ENCODE measurements at places on chromosomes 4 and X.

DNA sequence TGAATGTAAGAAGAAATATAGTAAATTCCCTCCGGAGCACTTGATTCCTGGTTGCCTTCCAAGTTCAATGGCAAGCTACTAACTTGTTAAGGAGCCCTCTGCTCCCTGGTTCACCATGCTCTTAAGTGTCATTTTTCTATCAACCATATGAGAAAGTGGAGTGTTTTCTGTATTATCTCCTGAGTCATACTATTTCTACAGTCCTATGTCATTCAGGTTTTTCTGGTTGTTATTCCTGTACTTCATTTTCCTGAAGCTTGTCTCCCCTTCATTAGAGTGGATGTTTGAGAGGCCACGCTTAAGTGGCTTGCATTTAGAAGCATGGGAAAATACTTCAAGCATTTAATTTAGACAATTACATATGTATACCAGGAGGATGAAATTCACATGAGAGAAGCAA is 14.7 kb upstream of the EPGN start:
- no peak for DNase-seq

DNA sequence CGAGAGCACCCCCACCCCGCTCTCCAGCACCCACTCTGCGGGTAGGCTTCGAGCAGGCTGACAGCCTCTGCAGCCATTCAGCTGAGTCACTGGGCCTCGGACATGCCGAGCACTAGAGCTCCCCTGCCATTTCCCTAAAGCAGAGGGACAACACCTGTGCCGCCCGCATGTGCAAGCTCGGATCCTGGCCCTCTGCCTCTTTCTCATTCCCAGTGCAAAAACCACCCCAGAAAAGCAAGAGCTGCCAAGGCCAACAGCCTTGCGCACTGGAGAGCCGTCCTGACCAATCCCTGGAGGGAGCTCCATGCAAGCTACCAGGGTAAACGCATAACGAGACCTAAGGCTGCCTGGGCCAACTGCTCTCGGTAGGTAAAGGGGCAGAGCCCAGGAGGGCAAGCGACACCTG is 5.3 kb downstream of the HCFC1 start:
- DNase-seq = no peak

- peak; percentile 47 for DNase-seq
These were observed 138.7 kb downstream of the CHRNA9 start for GRCh38 chr4:40473578-40474388.

GRCh38 chr4:168917138-168917779 is 92.8 kb downstream of the CBR4 start:
- DNase-seq = no peak

DNA sequence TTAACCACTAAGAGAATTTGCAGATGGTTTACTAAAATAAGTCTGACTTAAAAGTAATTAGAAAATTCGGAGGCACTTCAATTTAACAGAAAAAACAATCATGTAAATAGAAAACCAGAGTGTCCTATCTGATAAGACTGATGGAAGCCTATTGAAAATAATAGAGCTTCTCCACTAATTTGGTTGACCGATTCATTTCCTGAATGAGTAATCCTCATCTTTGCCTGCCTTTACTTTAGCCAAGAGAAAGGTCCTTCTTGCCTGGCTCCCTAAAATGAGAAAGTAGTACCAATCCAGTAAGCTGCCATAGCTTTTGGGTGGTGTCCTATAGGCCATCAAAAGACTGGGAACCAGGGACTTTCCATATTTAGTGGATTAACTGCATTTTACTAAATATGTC is 48.4 kb downstream of the KCNIP4 start:
- DNase-seq = no peak

DNA sequence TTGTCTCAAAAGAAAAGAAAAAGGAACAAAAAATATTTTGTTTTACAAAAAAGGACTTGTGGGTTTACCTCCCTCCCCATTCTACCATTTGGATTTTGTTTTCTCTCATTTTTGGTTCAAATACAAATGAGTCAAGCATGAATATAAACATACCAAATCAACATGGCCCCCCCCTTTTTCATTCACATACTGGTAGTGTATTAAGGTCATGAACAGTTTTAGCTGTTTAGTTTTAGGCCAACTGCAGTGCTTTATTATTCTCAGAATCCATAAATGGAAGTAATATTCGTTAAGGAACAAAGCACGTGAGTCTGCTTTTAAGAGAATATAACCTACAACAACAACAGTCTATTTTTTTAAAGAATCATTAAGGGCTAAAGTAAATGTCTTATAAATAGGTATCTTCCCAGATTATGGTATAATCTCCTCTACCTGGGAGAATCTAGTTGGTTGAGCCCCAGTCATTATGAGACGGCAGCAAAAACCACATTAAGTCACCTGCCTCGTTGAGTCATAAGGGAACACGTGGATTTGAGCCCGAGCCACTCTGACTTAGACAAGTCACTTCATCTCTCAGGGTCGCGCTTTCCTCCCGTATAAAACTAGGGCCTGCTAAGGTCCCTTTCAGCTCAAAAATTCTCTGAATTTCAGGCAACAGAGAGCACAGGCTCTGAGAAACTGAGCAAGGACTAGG is 26.7 kb downstream of the BCLAF3 start:
- no peak for DNase-seq

GRCh38 chr4:76233967-76234678 is 17.4 kb upstream of the FAM47E start:
- no peak for DNase-seq

DNA sequence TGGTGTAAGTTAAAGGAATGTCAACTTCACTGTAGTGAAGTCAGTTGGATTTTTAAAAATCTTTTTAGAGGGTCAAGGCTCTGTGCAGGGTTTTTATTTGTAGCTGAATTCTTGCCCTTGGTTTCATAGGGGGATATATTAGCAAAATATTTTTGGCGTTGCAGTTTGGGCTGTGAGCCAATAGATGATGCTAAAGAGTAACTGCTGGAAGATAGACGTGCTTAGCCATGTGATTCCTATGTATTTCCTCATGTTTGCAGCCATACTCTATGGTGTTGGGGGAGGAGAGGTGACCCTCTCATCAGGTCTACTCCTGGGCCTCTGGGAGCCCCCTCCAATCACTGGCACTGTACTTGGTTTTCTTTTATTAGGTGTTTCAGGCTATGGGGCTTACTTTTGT is 246.7 kb upstream of the ARHGAP24 start:
- no peak for DNase-seq

GRCh38 chr4:131288441-131288840 is 1860.7 kb upstream of the PCDH10 start:
- no peak for DNase-seq

DNA sequence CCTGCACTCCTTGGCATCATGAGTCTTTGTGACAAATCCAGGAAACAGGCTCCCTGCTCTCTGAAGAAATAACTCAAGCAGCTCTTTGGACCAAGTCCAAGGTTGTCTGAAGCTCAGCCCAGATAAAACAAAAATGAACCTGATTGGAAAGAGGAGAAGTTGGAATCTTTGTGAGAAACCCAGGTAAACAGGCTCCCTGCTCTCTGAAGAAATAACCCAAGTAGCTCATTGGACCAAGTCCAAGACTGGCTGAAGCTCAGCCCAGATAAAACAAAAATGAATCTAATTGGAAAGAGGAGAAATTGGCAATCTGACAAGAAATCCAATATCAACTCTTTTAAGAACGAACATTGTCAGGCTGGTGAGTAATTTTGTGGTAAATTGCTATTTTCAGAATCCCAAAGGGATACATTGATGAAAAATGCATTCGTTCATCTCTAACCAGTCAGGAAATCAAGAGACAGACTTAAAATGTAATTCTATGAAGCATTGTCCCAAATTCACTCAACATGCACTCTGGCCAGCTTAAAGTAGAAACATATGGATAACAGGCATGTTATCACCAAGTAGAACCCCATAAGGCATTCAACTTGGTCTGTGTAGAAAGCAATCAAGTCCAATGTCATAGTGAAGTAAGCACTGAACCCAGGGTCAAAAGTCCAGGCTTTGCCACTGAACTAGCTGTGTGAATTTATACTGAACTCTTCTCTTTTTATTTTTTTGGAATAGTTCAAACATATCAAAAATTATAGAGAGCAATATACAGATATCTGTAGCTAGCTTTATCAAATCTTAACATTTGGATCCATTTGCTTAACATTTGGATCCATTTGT is 16.8 kb upstream of the NFXL1 start:
- peak; percentile 22 for DNase-seq

DNA sequence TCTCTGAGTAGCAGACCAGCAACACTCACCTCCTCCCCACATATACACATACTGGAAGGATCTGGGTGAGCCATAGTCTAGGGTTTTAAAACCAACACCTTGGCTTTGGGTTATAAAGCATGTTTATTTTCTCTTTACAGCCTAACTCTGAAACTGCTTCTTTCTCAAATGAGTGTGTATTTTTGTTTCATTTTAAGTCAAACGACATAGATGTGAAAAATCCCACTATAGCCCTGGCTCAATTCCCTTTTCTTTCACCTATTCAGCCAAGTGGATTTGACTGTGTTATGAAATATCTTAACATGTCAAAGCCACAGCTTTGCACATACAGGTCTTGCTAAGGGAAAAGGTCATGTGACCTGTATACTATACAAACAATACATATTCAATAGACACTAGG is 13.8 kb downstream of the NEXMIF start:
- no peak for DNase-seq

- DNase-seq = no peak
These were observed 56.8 kb downstream of the TRPC5 start for GRCh38 chrX:112025753-112026152.

- no peak for DNase-seq
These were observed 718.1 kb downstream of the SMARCA1 start for GRCh38 chrX:128805236-128805635.

DNA sequence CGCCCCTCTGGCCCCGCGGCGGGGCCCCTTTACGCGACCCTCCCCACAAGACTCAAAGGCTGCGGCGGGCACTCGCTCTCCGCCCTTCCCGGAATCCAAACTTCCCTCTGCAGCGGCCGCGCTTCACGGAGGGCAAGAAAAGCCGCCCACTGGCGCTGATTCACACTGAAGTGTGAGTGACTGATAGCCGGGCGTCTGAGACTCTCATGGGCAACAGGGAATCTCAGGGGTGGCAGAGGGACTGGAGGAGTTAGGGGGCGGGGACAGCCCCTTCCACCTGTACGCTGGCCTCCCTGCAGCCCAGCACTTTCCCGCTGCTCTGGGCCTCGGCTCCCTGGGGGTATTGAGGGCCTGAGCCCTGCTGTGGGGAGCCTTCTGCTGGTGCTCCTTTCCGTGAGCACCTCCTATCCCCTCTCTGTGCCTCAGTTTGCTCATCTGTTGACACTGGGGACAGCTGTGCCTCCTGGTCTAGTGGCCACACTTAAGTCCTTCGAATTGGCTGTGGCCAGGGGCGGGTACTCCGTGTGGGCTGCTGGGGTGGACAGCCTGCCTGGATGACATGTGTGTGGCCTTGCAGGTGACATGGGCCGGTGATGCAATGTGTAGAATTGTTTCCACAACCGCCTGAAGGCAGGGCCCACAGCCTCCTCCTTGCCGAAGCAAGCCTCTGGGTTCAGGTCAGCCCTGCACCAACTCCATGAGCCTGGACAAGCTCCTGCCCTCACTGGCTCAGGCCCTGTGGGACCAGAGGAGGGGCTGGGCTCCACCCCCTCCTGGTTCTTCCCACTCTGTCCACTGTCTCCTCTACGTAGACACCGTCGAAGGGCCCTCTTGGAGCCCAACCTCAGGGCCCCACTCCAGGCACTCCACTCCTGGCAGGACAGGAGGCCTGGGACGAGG is 951 bp downstream of the SH3BP2 start:
- DNase-seq = peak; percentile 25

- peak; percentile 71 for DNase-seq
These were observed at the start of gene FGD1 for GRCh38 chrX:54495814-54496516. Gene FGD1 (minus strand): TSS chrX:54496234. CDS start chrX:54495432, 802 bp downstream.

GRCh38 chr4:92359491-92359890 is 55.7 kb downstream of the GRID2 start:
- DNase-seq = no peak

DNA sequence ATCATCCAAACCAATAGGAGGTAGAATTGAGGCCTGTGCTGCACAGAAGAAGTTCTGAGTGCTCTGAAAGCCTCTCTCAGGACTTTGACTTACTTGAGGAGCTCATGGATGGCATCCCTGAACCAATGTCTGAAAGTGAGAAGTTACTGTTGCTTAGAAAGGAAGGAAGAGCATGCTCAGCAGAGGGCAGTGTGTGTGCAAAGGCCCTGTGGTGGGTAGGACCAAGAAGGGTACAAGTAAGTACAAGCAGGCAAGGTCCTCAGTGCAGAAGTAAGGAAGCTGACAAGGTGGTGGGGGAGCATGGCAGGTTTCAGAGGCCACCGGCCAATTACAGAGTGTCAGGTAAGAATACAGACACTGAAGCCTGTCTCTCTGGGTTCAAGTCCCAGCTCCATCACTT is 31.4 kb upstream of the LGI2 start:
- DNase-seq = no peak

DNA sequence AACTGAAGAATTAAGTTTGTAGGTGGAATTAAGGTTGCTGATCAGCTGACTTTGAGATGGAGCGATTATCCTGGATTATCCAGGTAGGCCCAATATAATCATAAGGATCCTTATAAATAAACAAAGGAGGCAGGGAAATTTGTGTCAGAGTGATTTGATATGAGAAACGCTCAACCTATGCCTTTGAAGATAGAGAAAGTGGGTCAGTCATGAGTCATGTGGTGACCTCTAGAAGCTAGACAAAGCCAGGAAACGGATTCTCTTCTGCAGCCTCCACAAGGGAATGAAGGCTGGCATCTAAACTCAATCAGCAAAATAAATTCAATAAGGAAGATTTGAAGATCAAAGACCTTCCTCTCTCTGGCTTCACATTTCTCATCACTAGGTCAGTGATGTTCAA is 41.5 kb upstream of the SMIM10 start:
- DNase-seq = peak; percentile 2

- no peak for DNase-seq
These were observed 80.9 kb downstream of the FNIP2 start for GRCh38 chr4:158849681-158850080.

DNA sequence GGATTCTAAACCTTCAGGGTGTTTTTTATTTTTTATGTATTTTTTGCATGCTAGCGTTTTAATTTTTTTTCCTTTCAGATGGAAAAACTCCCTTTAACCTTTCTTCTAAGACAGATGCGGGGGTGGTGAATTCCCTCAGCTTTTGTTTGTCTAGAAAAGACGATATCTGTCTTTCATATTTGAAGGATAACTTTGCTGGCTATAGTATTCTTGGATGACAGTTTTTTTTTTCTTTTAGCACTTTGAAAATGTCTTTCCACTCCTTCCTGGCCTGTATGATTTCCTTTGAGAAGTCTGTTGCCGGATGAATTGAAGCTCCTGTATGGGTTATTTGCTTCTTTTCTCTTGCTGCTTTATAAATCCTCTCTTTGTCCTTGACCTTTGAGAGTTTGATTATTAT is 26.6 kb downstream of the PSAPL1 start:
- no peak for DNase-seq

DNA sequence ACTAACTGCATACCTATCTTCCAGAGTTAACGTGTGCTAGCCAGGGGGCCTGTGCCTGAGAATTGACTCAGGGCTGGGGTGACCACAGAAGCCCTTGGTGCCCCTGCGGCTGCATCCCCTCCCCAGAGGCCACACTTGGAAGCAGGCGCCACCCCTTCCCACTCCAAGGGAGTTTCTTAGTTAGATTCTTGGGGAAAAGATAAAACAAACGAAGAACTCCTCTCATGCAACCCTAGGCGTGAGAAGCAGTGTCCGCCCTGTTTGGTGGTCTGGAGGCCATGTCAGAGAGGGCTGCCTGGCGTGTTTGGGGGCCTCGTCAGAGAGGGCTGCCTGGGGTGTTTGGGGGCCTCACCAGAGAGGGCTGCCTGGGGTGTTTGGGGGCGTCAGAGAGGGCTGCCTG is 50.3 kb upstream of the HGFAC start:
- DNase-seq = no peak

- no peak for DNase-seq
These were observed 163.9 kb upstream of the SLC7A11 start for GRCh38 chr4:138405934-138406567.

All from Calu3 (cell line).